ENCODE measurements at places on chromosomes 2 and 18.

DNA sequence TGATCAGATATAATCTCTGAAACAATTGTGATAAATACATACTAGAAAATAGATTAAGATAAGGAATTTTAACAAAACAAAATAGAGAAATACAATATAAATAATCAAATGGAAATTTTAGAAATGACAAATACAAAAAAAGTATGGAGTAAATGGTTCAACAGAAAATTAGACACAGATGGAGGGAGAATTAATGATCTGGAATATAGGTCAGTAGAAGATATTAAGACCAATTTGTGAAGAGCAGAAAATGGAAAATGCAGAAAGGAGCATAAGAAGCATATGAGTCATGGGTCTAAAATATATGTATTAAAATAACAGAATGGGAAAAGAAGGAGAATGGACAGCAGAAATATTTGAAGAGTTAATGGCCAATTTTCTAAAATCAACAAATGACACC lies 44.4 kb downstream of the FHOD3 start:
- DNase-seq, result no peak

GRCh38 chr18:23340661-23341060 lies 112.4 kb upstream of the RIOK3 start:
- DNase-seq, result no peak

DNA sequence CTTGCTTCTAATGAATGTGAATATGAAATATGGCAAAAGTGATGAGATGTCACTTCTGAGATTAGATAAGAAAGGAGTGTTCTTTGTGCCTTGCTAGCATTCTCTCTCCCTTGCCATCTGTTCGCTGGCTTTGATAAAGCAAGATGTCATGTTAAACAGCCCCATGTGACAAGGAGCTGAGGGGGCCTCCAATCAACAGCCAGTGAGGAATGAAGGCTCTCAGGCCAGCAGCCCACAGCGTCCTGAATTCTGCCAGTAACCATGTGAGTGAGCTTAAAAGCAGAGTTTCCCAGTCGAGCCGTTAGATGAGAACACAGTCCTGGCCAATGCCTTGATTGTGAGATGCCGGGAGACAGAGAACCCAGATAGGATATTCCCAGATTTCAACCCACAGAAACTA lies 198.8 kb downstream of the IRS1 start:
- no peak for DNase-seq

DNA sequence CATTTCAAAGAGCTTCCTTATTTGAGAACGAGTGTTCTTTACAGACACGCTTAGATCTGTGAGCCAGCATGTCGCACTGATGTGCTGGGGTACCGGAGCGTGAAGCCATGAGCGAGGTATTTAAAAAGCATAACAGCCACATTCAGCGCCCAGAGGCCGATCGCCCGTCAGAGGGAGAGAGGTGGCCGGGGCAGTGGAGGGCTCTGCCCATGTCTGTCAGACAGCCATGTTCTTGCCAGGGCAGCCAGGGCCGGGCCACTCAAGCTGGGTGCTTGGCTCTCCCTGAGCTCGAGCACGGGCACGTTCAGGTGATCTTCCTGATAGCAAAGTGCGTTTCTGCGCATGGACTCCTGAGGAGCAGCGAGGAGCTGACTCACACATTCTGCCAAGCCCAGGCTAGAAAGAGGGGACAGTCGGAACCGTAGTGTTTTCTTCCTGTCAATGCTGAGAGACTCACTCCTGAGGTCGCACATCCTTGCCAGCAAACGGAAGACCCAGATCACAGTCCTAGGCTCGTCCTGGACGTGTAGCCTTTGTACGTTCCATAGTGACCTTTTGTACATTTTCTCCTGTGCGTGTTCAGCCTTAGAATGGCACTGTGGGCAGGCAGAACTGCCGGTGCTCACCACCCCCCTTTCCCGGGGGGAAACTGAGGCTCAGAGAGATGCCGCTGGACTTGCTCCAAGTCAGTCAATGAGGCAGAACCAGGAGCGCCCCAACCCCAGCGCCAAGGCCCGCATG lies 100.7 kb downstream of the NFATC1 start:
- no peak for DNase-seq

- no peak for DNase-seq
These were observed 89.9 kb downstream of the LYPD6 start for GRCh38 chr2:149420053-149420963.

GRCh38 chr2:26614216-26615138 lies 26.7 kb downstream of the CIB4 start:
- no peak for DNase-seq

DNA sequence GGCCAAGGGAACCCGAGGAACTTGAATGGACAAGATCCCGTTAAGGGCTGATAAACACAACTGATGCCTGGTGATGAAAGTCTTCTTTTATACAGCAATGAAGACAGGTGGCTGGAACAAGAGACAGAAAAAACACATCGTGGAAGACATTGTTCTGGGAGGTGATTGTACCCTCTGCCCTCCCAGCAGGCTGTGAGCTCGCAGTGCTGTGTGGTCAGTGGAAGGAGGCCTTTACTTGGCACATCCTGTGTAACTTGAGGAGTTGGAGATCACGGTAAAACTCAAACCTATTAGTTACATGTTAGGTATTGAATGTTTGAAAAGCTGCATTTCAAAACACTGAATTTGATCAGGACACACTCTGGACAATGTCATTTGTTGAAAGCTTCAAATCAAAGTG lies 249.9 kb upstream of the EPAS1 start:
- no peak for DNase-seq

DNA sequence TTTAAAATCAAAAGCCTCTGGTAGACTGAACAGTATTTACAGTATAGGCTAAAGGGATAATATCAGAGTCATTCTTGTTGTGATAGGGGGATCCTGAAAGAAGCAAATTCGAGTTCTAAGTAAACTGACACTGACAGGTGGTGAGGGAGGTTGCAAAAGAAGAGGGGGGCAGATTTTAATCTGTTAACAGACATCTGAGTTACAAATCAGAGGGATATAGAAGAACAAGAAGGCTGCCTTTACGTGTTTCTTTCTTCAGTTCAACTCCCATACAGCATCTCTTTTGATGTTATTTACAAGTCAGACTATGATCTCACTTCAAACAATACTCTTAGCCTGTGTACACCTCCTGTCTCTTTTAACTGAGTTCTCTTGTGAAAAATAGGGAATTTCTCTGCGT lies 16.3 kb upstream of the ITGA4 start:
- DNase-seq, result no peak

- DNase-seq, result no peak
These were observed 113.7 kb upstream of the COPS8 start for GRCh38 chr2:236971919-236972381.

GRCh38 chr18:74477771-74478170 lies 18.4 kb upstream of the CNDP2 start:
- DNase-seq, result no peak

DNA sequence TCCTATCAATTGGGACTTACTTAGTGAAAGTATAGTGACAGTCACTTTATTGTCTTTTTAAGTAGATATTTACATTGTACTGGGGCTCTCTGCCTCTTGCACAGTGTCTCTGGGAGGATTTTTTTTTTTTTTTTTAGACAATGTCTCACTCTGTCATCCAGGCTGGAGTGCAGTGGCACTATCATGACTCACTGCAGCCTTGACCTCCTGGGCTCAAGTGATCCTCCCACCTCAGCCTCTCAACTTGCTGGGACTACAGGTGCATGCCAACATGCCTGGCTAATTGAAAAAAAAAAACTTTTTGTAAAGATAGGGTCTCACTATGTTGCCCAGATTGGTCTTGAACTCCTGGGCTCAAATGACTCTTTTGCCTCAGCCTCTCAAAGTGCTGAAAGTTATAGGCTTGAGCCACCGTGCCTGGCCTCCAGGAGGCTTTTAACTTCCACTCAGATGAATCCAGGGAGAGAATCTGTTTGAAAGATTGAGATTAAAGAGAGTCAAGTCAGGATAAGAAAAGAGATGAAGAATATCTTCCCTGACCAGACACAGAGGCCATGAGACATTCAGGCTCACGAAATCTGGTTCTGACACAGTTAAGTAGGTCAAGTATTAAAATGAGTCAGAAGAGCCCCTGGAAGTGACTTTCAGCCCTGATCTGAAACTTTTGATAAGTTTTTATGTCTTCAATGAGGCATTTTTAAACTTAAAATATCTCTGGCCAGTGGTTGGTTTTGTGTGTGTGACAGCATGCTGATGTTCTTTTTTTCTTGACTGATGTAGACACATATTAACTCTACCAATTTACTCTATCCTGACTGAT lies 18.3 kb downstream of the ARHGEF33 start:
- no peak for DNase-seq

DNA sequence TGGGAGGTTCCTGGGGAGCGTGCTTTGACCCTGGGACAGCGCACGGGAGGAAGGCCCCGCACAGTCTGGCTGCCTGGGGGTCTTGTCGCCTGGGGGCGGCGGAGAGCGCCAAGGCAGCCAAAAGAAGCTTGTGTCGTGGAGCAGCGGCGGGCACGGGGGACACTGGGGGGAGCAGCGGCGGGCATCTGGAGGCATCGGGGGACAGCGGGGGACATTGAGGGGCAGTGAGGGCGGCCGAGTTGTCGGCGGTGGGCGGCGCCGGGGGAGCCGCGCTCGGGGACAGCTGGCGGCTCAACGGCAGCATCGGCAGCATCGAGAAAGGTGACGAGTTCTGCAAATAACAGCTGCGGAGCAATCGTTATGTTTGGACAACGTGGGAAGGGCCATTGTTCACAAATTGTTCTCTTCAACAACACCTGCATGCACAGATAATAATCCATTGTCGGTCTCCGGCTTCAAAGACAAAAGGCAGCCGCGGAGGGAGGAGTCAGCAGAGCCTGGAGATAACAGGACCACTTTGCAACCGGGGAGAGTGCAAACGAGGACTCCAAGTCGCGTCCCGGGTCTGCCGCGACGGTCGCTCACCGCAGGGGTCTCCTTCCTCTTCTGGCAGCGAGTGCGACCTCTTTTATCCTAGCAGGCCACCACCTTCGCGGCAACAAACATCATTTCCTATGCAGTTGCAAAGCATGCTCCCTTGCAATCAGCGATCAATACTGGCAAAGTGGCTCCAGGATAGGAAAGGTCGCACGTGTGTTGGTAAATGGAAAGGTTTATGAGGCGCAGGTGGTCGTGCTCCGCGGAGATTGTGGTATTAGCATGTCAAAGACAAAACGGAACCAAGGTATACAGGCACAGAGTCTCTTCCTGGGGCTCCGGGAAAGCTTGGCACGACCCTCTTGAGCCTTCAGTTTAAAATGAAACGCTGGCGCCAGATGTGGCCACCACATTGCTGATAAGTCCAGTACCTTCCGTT lies 132.3 kb upstream of the DLX2 start:
- DNase-seq, result no peak

DNA sequence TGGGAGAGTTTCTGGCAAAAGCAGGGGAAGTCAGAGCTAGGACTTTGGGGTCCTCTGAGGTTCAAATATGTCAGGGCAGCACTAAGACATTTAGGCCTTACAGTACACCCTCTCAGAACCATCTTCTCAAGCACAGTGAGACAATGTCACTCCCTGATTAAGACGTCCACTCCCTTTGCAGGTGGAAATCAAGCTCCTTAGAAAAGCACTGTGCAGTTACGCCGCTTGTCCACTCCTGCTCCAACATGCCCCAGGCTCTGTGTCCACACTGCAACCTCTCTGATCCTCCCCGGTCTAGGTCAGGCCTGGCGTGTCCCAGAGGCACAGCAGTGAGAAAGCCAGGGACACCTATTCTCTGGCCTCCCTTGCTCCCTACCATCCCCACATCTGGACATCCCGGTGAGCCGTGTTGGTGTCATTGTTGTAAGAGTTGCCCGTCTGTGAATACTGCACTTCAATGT lies 528.6 kb upstream of the ID2 start:
- DNase-seq, result no peak

DNA sequence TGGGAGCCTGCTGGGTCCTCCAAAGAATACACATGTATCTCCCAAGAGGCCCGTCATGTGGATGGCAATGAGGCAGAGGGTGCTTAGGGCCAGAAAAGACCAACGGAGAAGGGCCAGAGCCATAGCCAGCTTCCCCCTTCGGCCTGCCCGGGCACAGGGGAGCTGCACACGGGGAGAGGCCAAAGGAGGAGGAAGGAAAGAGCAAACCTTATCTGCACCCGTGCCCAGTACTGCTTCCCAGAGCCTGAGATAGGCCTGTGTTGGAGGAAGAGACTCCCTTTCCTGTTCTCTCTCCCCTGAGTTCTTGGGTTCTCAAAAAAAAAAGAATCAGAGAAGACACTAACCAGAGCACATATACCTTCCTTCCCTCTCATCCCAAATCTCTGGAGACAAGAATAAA lies 250.3 kb downstream of the ANAPC1 start:
- no peak for DNase-seq

DNA sequence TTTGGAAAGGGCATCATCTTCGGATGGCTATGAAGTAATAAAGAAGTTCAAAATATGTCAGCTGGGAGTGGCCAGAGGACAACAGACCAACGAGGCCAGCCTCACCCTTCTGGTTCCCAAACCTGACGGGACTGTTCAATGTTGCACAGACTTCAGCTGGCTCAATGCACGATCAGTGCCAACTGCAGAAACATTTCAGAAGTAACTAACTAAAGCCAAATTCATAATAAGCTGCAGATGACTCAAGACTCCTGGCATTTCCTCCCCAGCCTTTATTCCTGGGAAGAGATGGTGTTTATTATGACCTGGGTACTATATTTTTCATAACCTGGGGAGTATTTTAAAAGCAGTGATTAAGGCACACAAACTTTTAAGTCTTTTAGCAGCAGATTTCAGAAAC lies 3.8 kb upstream of the ATP6V1C2 start:
- DNase-seq, result peak; percentile 70

GRCh38 chr2:197307236-197307932 lies 3.2 kb downstream of the ANKRD44 start:
- no peak for DNase-seq

DNA sequence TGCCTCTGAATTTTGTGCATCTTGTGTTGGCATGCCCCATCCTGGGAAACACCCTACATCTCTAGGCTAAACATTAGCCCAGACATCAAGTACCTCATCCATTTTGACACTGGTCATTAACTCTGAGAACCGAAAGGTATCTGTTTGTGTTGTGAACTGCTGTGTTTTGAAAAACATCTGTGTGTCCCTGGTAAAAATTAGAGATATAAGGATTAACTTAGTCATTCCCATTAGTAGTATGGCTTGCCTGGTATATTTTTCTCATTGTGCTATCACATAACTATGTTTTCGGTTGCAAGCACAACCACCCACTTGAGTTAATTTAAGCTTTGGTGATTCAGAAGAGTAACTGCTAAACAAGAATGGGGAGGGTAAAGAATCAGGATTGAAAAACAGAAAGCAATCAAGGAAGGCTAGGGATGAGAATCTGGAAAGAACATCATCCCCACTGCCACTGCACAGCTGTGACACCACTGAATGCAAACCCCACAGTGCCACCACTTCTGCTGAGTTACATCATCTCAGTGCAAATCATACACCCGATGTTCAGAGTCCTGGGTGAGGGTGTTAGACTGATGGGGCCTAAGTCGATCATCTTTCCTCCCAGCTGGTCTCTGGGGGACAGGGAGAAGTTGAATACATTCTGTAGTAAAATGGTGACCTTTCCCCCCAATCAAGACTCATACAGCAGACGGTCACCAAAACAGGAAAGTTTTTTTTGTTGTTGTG lies 234.0 kb downstream of the EPHA4 start:
- DNase-seq, result no peak

DNA sequence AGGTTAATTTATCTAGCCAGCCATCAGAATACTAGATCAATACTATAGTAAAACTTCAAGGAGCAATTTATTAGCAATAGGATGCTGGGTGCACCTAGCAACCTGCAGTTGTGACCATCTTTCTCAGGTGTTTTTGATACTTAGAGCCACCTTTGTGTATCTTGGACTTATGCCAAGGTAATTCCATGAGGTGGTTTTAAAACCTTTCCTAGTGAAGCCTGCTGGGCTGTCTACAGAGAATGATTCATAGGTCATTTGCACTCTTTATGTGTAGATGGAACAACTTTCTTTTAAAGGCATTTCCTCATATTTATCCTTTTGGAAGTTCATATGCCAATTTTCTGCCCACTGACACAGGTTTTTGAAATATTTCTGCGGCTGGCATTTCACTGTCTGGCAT lies 1030.1 kb upstream of the POU3F3 start:
- DNase-seq, result peak; percentile 66

Data from urothelium cell line (cell line).